ENCODE measurements at places on chromosomes 6 and 20.

GRCh38 chr6:138157986-138158638, 3.6 kb upstream of the ARFGEF3 start:
- no peak for DNase-seq

DNA sequence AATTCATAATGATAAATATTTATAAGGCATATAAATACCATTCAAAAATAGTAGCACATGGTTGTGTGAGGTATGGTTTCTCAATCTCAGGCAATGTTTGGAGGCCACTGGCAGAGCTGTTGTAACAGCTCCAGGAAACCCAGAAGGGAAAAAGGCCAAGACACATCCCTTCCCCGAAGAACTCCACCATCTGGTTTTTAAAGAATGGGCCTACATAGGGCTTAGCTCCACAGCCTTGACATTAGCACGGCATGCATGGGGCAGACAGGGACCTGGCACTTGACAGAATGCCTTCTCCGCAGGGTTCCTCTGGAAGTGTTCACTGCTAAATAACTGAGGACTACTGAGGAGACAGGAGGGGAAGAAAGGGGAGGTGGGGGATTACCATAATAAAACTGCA, 16.1 kb upstream of the FOXO3 start:
- DNase-seq: no peak

DNA sequence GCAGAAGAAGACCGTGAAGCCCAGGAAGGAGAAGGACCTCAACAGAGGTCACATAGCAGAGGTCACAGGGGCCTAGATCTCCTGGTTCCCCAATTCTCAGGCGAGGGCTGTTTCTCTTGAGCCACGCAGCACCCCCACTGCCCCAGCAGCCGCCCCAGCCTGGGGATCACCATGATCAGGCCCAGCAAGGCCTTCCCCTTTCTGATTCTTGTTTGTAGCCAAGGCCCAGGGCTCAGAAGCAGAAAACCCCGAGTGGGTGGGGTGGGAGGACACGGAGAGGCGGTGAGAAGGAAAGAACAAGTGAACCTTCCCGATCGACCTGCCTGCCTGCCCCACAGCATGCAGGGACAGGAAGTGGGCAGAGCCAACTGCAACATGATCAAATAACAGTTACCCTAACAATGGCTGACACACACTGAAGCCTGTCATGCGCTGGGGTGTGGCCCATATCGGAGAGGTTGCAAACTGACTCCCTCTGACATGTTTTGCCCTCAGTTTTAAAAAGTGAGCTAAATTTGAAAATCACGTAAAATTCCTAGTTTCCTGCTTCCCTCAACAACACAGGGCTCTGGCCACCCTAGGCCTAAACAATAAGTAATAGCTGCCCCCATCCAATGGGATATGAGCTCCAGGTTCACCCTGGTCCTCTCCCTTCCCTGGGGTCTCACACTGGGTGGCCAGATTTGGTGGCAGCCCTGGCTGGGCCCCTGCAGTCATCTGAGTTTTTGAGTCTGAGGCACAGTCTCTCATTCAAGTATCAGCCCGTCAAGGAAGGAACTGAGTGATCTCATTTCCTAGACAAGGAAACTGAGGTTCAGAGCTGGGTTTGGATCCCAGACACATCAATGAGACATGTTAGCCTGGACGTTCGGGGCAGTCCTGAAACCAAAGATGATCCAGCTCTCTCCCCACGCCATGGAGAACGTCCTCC, 6.5 kb downstream of the PEDS1 start:
- DNase-seq: no peak

DNA sequence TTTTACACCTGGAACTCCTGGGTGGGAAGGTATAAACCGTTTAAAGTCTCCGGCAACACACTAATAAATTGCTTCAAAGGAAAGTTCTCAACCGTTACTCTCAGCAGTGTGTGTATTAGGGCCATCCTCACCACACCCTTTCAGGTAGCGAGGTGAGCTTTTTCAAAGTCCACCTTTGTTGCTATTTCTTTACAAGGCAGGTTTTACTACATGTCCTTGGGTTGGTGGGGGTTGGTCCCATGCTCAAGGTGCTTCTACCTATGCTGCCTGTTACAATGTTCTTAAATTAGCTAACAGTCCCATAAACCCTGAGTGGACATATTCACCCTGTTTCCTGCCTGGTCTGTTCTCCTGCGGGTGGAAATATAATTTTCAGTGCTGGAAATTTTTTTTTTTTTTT, 13.2 kb upstream of the OSER1 start:
- DNase-seq: no peak

GRCh38 chr6:154921482-154921881, 73.6 kb upstream of the TIAM2 start:
- DNase-seq: no peak

GRCh38 chr6:14074476-14075094, 43.0 kb upstream of the CD83 start:
- no peak for DNase-seq

DNA sequence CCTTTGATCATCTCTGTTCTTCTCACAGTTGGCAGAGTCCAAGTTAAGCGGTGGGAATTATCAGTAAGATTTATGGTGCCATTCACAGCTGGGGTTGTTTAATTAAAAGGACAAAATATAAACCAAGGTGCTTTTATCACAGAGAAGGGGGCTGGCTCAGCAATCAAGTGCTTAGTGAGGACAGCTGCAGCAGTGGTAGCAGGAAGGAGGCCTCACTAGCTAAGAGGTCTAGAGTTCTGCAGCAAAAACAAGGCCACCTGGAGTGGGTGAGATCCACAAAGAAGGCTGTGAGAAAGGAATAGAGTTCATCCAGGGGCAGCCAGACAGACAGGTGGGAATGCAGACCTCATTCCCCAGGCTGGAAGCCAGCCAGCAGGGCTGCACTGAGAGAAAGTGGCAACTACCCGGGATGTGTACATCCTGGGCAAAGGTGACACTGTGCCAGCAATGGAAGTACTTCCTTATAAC, 37.1 kb downstream of the PIGU start:
- DNase-seq: peak; percentile 93

DNA sequence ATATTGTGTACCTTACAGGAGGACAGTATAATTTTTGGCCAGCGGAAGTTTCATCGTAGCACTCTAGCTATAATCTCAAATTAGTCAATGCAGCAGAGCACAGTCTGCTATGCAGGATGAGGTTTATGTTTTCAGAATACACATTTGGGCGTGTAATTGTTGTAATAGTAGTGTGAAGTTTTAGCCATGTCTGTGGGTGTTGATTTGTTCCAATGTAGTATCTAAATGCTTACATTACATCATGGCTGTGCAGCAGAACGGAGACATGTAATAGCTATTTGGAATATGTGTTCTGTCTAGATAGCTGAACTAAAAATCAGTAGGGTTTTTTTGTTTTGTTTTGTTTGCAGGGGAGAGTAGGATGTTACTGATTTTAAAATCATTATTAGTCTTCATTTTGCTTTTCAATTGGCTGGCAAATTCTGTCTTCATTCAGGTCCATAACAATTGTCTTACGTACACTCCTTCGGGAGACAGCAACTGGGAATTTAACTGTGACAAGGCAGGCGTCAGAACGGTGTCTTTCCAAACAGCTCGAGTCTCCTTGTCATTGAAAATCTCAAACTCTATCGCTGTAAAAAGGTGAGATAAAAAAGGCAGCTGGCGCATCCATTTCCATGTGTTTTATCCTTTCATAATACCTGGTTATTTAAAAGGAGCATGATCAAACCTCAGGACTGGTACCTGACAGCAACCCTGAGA, 65.1 kb upstream of the CDH4 start:
- peak; percentile 80 for DNase-seq

GRCh38 chr6:447381-448165, 56.0 kb downstream of the IRF4 start:
- DNase-seq: no peak

DNA sequence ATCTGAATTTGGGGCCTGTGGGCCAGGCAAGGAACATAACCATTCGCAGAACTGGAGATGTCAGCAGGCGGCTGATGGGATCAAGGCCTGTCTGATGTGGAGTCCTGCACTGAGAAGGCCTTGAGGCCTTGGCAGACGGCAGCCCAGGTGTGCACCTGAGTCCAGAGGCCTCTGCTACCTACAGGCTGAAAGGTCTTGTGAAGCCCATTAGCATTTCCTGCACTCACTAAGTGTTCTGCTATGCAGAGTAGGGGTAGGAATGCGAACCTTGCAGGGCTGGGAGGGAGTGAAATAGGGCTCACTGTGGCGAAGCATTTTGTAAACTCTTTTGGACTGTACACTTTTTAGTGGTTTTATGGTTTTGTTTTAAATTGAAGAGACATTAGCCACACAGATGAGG, 48.3 kb upstream of the RNF24 start:
- no peak for DNase-seq

GRCh38 chr20:61397146-61397545, 145.1 kb downstream of the CDH4 start:
- no peak for DNase-seq

DNA sequence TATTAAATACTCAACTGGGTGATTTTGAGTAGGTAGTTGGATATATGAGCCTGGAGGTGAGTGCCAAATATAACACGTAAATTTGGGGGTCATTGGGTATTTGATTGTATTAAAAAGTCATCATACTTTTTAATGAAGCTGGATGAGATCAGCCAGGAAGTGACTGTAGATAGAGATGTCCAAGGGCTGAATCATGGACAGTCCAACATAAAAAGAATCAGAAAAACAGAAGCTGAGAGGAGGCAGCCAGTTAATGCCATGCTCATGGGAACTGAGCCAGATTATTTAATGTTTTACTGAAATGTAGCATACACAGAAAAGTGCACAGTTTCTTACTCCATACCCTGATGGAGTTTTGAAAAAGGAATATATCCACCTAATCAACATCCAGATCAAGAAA, 435.5 kb upstream of the PLCB4 start:
- DNase-seq: no peak

GRCh38 chr20:28562510-28562898, 2695.0 kb upstream of the DEFB115 start:
- DNase-seq: no peak

DNA sequence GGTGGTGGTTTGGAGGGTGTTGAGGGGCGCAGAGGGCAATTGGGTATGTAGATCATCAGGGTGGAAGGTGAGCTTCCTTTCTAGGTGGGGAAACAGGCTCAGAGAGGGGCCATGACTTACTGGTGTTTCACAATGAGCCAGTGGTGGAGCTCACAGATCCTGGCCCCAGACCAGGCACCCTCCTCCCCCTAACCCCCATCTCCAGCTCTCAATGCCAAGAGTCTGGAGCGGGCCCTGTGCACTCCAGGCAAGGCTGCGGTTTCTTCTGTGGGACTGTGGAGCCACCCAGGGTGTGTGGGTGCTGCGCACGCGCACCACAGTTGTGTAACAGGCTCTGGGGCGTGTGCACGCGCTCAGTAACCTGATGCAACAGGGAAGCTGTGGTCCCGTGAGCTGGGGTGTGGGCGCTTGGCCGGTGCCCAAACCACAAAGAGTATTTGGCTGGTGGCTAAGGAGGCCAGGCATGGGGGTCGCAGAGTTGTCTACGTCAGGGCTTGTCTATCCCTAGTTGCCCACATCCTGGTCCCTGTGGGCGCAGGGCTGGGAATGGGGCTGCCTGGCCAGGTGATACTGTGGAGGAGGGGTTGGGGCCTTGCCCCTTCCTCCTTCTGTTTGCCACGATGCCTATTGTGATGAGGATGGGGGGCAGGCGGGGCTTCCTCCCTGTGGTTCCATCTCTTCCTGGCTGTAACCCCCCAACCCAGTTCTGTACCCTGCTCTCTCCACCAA, 37.5 kb upstream of the MRPS18A start:
- peak; percentile 33 for DNase-seq

DNA sequence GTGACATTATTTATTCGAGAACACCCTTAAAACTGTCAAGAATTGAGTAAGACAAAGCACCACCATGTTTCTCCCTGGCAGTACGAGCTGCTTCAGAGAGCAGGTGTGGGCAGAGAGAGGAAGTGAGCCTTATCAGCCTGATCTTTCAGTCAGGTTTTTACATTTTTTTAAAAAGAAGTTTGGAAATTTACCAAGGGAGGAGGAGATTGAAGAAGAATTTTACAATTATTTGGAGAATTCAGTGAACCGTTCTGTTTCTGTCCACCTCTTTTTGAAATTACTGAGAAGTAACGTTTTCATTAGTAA, 75.5 kb downstream of the ZDHHC14 start:
- DNase-seq: no peak

DNA sequence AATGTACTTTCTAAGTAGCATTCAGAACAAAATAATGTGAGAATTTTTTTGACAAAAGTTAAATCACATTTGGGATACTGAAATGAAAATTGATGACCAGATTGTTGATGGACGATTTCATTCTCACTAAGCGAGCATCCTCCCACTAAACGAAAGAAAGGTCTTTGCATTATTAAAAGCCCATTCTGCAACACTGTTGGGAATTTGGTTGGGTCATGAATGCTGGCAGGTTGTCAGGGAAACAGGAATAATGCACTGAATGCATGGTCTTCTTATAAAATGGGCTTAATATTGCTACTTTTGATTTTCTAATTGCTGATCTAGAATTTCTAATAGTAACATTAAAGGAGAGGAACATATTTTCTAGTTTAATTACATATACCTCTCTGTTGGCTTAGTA, 229.8 kb downstream of the NKAIN2 start:
- no peak for DNase-seq

- DNase-seq: no peak
These were observed 90.0 kb upstream of the MAFB start for GRCh38 chr20:40778894-40779496.

GRCh38 chr6:169085466-169085865, 168.2 kb downstream of the THBS2 start:
- DNase-seq: no peak

GRCh38 chr20:62609279-62609720, 33.0 kb upstream of the SLCO4A1 start:
- no peak for DNase-seq

DNA sequence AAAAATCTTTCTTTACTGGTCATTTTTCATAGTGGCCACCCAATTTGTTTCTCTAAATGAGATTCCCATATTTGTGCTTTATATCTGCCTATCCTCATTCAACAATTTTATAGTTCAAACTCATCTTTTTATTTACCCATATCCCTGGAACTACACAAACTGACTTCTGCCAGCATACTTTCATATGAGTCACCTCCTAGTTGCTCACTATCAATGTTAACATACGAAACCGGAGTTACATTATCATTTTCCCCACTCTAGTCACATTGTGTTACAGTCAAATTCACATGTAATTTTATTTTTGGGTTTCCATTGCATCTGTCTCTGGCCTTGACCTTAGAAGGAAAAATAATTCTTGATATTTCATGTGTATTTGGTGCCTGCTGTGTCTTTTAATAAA, 499.4 kb downstream of the MAFB start:
- DNase-seq: no peak

- peak; percentile 13 for DNase-seq
These were observed 296.5 kb downstream of the THBS2 start for GRCh38 chr6:168956884-168957730.

DNA sequence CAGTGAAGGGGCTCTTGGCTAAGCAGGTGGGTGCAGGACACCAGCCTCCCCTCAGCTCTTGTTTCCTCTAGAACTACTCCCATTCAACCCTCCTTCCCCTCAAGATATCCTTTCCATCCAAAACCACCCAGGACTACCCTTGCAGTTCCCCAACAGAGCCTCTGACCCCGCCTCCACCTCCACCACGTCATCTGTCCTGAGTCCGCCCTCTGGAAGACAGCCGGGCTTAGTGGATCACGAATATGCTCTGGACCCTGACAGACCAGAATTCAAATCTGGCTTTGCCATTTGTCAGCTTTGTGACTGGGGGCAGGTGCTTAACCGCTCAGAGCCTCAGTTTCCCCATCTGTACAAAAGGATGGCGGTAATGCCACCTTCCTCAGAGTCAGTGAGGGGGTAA, 31.4 kb downstream of the TFEB start:
- no peak for DNase-seq

GRCh38 chr20:32986331-32986966, 17.8 kb downstream of the SUN5 start:
- DNase-seq: no peak

Data from DMS 273 treated with DMSO at 0.1 percent for 48 hours (cell line).